ENCODE measurements at places on chromosomes 4 and X.

GRCh38 chrX:129842510-129843208, 1.0 kb downstream of the ZDHHC9 start:
- DNase-seq, result no peak

- no peak for DNase-seq
These were observed 19.2 kb downstream of the CC2D2A start for GRCh38 chr4:15488658-15489470.

- no peak for DNase-seq
These were observed 86.5 kb downstream of the SH3KBP1 start for GRCh38 chrX:19800821-19801374.

DNA sequence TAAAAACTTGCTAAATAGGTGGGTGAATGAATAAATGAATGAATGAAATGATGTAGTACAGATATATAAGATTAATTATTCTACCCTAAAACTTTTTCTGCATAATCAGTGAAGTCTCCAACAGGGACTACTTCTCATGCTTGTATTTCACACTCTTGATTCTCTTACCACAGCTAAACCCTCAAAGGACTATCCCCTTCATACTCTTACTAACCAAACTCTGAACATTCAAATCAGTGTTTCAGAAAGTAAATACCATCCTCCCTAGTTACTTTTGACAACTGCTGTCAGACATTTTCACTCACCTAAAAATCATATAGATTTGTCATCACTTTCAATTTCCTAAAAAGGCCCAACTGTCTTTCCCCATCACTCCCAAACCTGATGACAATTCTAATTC, 234.3 kb upstream of the HHIP start:
- DNase-seq, result no peak

DNA sequence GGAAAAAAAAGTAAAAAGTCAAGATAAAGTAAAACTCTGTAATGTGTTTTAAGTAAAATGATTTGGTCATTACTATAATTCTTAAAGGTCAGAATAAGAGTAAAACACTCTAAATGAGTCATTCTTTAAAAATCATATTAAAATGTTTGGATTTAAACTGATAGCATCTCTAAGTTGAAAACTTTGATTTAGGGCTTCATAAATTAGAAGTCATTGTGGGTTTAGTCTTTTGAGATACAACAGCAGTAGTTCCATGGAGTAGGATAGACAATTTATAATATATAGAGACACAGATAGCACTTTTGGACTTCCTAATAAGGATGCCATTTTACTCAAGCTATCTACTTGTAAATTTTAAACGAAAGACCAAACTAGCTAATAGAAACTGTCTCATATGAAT, 77.1 kb upstream of the PABPC4L start:
- DNase-seq, result no peak

DNA sequence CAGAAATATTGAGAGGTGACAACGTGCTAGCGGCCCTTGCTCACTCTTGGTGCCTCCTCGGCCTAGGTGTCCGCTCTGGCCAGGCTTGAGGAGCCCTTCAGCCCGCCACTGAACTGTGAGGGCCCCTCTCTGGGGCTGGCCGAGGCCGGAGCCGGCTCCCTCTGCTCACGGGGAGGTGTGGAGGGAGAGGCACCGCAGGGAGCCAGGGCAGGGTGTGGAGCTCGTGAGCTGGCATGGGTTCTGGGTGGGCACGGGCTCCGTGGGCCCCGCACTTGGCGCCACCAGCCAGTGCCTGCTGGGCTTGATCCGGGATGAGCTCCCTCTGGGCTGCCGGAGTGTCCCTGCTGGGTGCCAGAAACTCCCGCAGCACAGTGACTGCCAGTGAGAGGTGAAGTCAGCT, 16.0 kb upstream of the VAMP7 start:
- no peak for DNase-seq

GRCh38 chrX:108018656-108019381, 26.0 kb upstream of the VSIG1 start:
- no peak for DNase-seq

GRCh38 chr4:184613405-184613804, 35.8 kb downstream of the CASP3 start:
- DNase-seq, result no peak

DNA sequence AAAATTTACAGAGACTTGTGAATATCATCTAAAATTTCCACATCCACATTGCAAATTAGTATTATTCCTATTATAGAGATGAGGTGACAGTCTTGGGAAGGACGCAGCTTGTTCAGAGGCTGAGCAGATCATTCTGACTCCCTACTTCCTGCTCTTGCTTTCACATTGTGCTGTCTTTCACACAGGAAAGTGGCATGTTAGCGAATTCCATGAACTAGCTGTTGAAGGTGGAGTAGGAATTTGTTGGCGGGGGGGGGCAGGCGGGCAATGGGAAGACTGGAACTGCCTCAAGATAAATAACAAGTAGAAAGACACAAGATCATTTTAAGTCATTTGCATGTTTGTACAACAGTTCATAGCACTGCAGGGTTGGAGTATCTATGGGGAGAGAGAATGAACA, 2.3 kb downstream of the PF4V1 start:
- no peak for DNase-seq

DNA sequence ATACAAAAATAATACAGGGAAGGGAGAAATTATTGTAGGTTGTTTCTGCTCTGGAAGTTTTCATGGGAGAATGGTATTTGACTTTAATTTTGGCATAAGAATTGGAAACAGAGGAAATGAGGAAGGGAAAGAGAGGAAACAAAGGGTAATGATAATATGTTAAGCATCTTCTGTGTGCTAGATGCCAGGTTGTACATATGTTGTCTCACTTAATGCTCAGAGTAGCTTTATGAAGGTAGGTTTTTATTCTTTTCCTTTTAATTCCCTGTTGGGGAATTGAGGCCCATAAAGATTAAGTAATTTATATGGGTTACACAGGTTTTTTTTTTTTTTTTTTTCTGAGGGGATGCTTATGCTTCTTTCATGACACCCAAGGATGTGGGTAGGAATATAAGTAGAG, 19.2 kb downstream of the BLTP1 start:
- no peak for DNase-seq

GRCh38 chr4:176400816-176401461, 81.2 kb downstream of the SPCS3 start:
- DNase-seq, result no peak

- no peak for DNase-seq
These were observed 24.8 kb upstream of the UXT start for GRCh38 chrX:47683829-47684205.

GRCh38 chr4:42144028-42144427, 8.4 kb downstream of the BEND4 start:
- no peak for DNase-seq
